T-helper 2 cell (primary cell): ENCODE measurements at places on chromosomes 4 and X.
A peak's percentile ranks its signal among the peaks of the same experiment; 100 is the strongest.

DNA sequence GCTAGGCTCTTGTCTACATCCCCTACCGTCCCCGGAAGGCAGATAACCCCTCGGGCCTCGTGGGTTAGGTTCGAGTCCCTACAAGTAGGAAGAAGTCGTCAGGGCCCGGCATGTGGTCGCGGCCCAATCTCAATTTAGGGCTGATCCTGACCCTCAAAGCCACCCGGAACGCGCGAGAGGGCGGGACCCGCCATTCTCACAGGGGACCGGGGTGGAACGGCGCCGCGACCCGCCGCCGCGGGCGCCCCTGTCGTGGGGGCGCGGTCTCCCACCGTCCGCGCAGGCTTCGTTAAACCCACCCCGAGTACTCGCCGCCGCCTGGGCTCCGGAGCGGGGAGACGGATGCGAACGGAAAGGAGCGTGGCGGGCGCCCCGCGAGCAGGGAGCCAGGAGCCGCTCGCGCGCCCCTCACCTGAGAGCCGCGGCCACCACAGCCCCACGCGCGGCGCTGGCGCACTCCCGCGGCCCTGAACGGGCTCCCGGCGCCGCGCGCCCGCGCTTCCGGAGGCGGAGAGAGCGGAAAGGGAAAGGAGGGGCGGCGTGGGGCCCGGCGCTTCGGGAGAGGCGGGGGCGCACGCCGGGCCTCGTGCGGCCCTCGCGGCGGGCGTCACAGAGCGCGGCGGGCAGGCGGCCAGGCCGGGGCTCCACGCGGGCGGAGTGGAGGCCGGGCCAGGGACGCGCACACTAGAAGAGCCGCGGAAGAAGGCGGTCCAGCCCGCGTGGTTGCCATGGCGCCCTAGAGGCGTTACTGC lies at the start of gene CFAP97:
CFAP97 (minus strand) TSS at position 515 of the 752 bp plus-strand sequence. CDS start 12,804 bp downstream, outside the sequence.
- DNase-seq: peak; percentile 70

DNA sequence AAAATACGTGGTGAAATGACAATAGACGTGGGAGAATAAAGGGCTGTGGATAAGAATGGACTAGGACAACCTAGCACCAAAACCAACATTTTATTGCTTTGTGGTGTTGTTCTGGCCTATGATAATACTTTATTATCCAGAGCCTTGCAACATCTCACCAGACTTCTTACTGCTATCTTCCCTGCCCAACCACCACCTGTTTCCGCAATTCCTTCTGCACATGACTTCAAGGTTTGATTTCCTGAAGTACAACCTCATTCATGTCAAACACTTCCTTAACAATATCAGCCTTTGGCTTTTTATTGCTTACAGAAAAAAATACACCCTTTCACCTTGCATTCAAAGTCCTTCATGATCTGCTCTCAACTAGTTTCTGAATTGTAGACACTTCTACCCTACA lies 84.8 kb downstream of the RTL3 start:
- no peak for DNase-seq

DNA sequence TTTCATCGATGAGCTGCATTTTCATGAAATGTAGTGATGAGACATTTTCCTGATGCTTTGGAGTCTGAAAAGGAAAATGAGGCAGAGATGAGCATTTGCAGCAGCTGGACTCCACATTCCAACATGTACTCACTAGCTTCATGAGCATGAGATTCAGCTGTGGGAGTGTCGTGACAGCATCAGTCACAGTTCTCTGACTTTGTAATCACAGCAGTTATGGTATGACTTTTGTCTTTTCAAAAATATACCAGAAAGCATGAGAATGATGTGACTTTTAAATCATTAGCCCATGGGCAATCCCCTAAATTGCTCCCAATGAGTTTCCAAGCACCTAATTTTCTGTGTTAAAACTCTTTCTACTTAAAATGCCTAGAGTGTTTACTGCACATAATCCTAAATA lies 18.3 kb upstream of the MSL3 start:
- DNase-seq: no peak

GRCh38 chrX:96372313-96373046 lies 312.2 kb upstream of the DIAPH2 start:
- no peak for DNase-seq

- DNase-seq: no peak
Measured at GRCh38 chrX:96987228-96987627, 103.5 kb downstream of the RPA4 start.

DNA sequence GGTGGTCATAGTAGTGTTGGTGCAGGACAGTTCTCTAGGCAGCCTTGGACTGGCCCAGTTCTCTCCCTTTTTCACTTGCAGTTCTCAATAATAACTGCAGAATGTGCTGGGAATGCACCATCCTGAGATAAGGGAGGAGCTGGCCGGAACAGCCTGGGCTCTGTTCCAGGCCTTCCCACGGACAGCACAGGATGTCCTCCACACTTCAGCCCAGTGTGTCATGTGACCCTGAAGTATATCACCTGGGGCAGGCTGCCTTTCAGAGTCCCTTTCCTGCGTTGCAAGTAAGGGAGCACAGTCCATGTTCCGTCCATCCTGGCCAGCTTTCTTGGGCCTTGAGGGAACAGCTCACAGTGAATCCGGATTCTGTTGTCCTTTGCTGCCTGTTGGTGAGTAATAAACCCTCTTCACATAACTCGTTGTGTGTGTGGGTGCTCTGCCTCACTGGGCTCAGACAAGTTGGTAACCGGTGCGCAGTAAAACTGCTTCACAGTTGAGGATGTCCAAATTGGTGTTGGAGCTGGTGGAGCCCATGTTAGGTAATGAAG lies 32.3 kb upstream of the BBS12 start:
- DNase-seq: no peak

- no peak for DNase-seq
Measured at GRCh38 chr4:53122280-53123116, 243.4 kb downstream of the SCFD2 start.

DNA sequence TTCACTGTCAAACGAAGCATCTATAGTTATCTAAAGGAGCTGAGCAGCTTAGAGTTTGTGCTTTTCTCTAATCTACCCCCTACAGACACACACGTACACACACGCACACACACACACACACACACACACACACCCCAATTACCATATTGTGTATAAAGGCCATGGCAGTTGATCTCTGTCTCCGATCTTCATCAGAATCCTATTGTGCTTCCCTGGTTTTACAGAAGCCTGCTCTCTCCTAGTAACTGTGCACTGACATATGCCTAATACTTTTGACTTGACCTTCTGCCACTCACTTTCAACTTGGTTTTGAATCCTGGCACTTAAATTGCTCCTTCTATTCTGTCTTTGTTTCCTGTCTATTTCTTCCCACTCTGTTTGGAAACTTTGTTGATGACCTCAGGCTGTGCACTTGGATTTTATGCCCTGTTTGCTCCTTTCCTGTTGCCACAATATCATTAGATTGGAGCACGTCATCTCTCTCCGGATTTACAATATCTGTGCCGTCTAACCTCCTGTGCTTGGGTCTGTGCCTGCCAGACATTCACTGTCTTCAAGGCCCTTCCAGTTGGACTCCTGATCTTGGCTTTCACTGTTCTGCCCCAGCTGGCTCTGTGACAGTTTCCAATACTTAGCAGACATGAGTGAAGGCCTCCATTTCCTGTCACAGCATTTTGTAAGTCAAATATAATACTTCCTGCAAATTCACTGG lies 928.1 kb downstream of the FAT4 start:
- no peak for DNase-seq

- DNase-seq: no peak
Measured at GRCh38 chrX:121093011-121093410, 45.6 kb downstream of the GLUD2 start.

- DNase-seq: no peak
Measured at GRCh38 chrX:120755066-120755846, 120.4 kb downstream of the CT47B1 start.

DNA sequence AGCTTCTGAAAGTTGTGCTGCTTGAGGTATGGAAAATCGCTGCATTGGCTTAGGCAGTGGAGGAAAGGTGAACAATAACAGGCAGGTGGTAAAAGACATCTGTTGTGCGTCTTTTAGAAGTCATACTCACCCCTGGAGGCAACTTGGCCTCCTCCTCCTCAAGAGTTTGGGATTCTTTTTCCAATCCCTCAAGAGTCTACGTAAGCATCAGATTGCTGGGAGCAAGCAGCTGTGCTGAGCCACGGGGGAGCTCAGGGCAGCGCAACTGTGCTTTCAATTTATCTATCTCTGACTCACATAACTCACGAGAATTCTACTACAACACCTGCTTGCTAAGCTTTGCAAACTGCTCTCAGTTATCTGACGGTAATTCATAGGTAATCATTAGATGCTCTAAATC lies 6.4 kb upstream of the RBMX2 start:
- no peak for DNase-seq

GRCh38 chr4:38788317-38788716 lies 5.5 kb upstream of the TLR10 start:
- no peak for DNase-seq

- no peak for DNase-seq
Measured at GRCh38 chr4:110449947-110450346, 26.0 kb upstream of the ENPEP start.

DNA sequence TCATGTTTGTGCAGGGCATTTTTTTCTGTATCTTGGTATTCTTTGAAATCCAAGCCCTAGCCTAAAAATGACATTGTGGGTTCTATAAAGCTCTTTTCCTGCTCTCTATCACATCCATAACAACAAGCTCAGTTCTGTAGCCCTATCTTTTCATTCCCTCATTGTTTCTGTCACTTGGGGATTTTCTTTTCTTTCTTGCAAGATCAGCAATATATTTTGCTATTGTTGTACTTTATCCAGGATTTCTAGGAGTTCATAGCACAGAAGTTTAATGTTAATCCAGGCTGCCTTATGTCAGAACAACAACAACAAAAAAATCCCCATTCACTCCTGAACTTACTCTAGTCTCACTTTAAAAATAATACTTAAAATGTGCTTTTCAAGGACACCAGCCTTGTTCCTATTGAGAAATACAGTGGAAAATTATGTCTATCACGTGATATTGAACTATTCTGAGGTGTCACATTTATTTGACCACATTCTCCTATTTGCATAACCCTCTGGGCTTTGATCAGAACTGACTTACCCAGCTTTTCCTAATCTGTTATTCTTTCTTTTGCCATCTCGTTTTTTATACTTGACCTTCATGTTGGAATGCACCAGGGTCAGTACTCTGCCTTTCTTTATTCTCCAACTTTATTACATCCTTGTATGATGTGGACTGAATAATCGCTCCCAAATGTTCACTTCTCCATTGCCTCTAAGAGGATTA lies 112.8 kb downstream of the MAGEB5 start:
- no peak for DNase-seq

DNA sequence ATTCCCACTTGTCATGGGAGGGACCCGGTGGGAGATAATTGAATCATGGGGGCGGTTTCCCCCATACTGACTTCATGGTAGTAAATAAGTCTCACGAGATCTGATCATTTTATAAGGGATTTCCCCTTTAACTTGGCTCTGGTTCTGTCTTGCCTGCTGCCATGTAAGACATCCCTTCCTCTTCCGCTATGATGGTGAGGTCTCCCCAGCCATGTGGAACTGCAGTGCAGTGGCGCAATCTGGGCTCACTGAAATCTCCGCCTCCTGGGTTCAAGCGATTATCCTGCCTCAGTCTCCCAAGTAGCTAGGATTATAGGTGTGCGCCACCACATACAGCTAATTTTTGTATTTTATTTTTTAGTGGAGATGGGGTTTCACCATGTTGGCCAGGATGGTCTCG lies 2.9 kb downstream of the HPGDS start:
- DNase-seq: no peak

DNA sequence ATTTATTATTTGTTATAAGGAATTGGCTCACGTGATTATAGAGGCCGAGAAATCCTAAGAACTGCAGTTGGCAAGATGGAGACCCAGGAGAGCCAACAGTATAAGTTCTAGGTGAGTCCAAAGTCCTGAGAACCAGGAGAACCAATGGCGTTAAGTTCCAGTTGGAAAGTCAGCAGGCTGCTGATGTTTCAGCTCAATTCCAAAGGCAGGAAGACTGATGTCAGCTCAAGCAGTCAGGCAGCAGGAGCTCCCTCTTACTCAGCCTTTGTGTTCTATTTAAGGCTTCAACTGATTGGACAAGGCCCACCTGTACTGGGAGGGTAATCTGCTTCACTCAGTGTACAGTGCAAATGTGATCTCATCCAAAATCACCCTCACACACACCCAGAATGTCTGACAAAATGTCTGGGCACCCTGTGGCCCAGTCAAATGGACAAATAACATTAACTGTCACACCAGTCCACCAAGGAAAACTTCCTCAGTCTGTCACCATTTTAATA lies 30.8 kb upstream of the TBL1X start:
- no peak for DNase-seq
